ENCODE measurements at places on chromosomes 3 and 15. TPM values are rescaled to one million over a fixed set of nuclear protein-coding genes. Genes with fewer than 3 reads are reported as not detected.

GRCh38 chr3:173340626-173341025 is 56.9 kb upstream of the NLGN1 start:
- no peak for DNase-seq

GRCh38 chr15:91891788-91892345 is 38.4 kb downstream of the SLCO3A1 start:
- DNase-seq = peak; percentile 47

GRCh38 chr3:101464235-101464634 is 48.8 kb downstream of the SENP7 start:
- no peak for DNase-seq

The SLC27A2 gene
- total RNA-seq = not detected

- DNase-seq = no peak
Observed at GRCh38 chr3:43958973-43959372, 268.2 kb downstream of the ABHD5 start.

- no peak for DNase-seq
Observed at GRCh38 chr3:194931347-194931746, 245.7 kb downstream of the FAM43A start.
